ENCODE measurements at places on chromosomes 5 and 9.

GRCh38 chr5:142059304-142059940 lies 46.6 kb upstream of the GNPDA1 start:
- no peak for DNase-seq

- no peak for DNase-seq
Measured at GRCh38 chr5:3980156-3980555, 384.5 kb downstream of the IRX1 start.

DNA sequence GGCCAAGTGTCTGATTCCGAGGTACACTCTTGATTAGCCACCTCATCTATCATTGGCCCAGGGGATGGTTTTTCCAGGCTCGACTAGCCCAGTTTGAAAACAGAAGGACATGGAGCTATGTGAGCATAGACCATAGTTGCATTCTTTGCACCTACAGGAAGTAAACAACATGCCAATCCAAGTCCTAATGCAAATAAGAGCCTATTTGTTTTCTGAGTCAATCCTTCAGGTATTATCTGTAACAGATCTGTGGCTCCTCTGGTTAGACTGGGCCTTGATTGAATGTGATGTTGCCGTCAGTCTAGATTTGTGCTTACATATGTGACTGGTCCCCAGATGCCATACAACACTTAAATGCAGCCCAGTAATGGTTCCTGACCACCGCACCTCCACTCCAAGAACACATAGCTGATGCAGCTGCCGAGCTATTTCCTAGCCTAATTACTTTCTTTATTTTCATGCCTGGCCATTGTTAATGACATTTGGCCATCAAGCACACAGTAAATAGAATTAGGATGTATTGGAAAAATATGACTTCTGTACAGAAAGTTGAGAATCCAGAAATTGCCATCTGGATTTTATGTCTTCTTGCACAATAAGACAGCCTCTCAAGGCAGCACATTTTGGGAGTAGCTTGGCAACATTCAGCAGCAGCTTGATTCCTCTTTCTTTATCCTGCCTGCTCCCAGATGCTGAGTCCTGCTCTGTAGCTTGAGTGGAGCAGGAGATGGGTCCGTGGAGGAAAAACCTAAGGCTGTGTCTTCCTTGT lies 29.5 kb upstream of the ARHGAP26 start:
- DNase-seq: no peak

GRCh38 chr5:141935538-141935937 lies 11.9 kb downstream of the DELE1 start:
- no peak for DNase-seq

Data from stimulated activated naive B cell treated with anti-CD40 and anti-IgM and Interleukin-4, amounts not matched to agents 10 μg/mL and 1 μg/mL and 100 μg/mL, for 72 hours (primary cell).